ENCODE measurements at places on chromosomes 2 and 18.

DNA sequence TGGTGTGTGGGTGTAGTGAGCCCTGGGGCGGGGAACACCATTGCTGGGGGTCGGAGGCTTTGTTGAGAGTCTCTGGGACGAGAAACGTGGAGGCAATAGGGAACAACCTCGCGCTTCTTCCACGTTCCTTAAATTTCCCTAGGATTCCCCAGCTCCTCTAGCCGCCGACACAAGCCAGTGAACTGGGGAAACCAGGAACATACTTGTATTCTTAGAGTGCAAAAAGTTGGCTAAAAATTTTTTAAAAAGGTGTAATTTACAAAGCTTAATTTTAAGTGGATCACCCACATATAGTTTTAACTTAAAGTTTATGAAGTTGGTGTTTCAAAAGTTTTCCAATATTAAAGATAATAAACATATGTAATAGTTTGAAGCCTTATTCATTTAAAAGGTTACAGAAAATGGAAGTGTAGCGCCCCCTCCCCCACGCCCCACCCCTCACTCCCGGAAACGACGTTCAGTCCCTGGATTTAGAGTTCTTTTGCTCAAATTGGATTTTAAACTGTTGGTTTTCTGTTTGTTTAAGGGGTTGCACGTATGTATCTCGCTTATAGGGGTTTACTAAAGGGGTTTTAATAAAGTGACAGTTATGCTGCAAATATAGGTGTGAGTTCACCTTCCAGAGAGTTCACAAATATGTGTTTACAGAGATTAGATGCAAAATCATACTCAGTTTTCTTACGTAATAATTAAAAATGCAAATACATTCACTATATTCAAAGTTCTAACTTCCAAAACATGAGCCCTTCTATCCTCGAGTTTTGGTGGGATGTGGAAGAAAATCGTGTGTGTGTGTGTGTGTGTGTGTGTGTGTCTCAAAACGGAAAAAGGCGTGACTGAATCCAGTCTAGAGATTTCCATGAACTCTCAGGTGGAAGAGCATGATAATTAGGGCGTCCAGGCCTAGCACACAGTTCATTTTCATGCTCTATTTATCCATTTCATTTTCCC is 872 bp downstream of the DSG2 start:
- no peak for DNase-seq

DNA sequence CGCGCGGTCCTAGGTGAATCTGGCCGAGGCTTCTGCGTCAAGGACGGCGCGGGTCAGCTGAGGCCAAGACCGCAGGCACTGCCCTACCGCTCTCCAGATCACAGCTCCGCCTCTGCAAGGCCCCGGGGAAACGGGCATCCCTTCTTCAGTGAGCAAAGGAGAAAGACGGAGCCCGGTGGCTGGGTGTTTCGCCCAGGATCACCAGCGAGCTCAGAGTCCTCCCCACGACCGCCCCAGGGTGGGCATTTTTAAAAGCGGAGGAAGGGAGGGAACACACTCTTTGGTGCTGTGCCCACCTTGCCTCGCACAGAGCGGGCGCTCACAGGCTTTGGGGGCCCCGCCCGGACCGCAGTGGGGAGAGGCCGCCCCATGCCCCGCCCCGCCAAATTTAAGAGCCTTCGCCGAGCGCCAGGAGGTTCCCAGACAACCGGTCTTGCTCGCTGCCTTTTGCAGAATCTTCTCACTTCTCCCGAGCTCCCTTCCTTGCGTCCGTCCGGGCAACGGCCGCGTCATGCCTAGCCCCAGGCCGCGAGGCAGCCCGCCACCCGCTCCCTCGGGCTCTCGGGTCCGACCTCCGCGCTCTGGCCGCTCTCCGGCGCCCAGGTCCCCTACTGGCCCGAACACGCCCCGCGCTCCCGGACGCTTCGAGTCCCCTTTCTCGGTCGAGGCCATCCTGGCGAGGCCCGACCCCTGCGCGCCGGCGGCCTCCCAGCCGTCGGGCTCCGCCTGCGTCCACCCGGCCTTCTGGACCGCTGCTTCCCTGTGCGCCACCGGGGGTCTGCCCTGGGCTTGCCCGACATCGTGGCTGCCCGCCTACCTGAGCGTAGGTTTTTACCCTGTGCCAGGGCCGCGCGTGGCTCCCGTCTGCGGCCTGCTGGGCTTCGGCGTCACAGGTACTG is at the start of gene NOTO:
Gene NOTO, plus strand, starts transcription at position 419 of the 899 bp plus-strand sequence. Its CDS starts 93 bp downstream, at position 512.
- DNase-seq, result no peak

GRCh38 chr2:66434679-66435548 is at the start of gene MEIS1:
MEIS1 (plus strand) TSS chr2:66435125; CDS start chr2:66435857, 732 bp downstream.
- DNase-seq, result peak; percentile 86

DNA sequence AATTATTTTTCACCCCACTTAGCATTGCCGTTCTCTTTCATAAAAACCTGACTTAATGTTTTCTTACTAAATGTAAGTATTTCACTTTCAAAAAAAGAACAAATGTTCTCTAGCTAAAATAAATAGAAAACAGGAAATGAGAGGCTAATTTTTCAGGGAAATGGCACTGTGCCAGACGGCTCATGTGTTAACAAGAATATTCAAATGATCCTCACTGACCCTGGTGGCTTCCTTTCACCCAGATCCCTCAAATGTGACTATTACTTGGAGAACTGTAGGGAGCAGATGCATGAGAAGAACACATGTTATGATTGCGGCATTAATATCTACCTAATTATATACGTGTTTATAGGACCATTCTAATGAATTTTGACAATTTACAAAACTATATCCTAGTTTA is 827.7 kb downstream of the SOCS6 start:
- no peak for DNase-seq

DNA sequence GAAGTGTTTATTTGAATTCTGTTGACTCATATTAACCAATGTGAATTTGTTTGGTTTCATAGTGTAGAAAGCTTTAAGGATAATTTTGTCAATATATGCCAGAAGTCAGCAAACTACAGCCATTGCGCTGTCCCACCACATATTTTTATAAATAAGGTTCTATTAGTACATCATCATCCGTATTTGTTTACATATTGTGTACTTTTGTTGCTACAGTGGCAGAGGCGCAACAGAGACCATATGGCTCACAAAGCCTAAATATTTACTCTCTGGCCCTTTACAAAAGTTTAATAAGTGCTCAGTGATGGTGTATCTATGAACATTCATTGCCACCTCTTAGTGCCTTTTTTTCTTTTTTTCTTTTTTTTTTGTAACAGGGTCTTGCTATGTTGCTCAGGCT is 6.4 kb downstream of the ERLEC1 start:
- no peak for DNase-seq

DNA sequence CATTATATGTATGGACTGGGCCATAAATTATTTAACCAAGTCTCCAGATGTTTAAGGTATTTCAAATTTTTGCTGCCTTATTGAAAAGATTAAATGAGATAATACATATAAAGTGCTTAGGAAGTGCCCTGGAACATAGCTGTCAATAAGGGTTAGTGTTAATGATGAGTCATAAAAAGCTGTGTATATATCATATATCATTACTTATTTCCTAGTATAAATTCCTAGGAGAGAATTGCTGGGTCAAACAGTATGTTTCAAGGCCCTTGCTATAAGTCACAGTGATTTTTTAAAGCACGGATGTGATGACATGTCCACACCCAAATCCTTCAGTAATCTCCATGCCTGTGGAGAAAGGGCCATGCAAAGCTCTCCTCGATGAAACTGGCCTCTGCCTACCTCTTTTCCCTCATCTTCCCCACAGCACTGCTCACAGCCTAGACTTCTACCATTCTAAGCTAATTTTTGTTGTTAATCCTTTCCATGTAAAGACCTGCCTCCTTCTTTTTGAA is 8.5 kb downstream of the ZNF2 start:
- DNase-seq, result no peak

DNA sequence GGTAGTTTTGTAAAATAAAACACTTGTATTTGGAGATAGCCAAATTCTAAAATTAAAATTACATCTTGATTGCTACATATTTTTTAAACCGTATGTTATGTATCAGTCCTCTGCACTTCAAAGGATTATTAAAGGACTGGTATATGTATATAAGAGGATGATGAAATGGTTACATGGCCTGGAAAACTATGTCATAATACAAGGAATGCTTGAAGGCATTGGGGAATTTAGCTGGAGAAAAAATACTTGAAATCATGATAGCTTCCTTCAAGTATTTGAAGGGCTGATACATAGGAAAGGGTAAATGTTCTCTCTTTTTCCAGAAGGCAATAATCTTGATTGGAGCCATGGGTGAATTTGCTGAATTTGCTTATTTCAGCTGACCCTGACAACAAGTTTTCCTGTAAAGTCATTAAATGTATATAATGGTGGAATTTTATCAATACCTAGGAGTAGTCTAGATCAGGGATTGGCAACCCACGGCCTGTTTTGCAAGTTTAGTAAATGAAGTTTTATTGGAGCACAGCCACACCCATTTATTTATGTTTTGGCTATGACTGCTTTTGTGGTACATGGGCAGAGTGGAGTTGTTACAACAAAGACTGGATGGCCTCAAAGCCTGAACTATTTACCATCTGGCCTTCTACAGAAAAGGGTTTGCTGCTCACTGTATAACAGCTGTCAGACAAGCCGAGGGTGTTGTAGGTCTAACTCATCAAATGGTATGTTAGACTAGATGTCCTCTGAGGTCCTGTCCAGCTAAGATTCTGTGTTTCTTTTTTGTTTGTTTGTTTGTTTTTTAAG is 34.4 kb downstream of the ACYP2 start:
- no peak for DNase-seq

DNA sequence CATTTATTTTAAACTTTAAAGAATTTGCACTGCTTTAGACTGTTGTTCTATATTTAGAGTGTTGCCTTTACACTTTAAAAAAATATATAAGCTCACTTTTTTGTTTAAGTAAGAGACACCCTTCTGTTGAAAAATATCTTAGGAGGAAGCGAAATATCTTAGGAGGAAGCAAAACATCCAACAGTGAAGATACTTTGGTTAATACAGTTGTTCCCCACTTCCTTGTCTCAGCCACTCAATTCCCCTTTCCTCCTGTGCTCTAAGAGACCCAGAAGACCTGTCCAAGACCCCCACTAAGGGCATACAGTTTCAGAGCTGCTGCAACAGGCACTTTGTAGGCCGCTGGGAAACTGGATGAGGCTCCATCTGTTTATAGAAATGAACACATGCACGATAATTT is 5.7 kb downstream of the SERPINB8 start:
- no peak for DNase-seq

DNA sequence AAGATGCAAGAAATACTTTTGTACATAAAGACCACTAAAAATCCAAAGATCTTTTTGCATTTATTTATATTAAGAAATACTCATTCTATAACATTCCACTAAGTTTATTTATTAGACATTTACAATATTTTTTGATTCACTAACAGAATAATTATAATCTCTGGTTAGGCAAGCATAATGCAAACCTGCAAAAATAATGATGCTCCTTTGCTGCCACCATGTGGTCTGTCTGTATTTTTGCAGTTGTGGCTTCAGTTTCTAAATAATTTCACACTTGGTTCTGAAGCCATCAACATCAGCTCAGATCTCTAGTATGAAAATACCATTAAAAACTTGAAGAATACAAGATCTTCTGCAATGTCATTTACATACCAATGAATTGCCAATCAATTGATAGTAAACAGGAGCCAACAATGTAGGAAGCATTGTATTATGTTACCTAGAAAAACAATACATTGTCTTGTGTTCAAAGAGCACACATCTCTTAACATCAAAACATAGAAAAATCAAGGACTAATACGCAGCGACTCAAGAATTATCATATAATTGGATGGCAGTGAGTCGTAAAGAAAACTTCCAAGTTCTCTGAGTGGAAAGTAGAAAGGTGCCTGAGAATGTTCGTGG is 28.8 kb upstream of the WDR75 start:
- DNase-seq, result no peak

GRCh38 chr2:7280790-7281189 is 363.6 kb downstream of the RNF144A start:
- no peak for DNase-seq

GRCh38 chr2:237752761-237753165 is 45.8 kb upstream of the RBM44 start:
- peak; percentile 26 for DNase-seq

- no peak for DNase-seq
Measured at GRCh38 chr18:8011361-8011760, 444.2 kb downstream of the PTPRM start.

DNA sequence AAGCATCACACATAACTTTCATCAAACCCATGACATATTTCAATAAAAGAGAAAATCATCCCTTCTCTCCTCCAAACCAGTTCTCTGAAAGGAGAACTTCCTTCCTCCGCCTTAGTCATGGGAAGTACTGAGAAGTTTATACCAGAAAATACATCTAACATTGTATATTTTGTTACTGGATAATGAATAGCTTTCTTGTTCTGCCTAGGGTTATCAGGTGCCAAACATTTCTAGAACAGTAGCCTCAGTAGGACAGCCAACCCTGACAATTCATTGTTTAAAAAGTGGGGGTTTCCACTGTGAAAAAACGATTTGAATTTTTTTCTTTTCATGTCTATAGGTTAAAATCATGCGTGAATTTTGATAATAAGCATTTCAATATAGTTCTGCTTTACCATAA is 16.0 kb upstream of the DAW1 start:
- DNase-seq, result no peak

DNA sequence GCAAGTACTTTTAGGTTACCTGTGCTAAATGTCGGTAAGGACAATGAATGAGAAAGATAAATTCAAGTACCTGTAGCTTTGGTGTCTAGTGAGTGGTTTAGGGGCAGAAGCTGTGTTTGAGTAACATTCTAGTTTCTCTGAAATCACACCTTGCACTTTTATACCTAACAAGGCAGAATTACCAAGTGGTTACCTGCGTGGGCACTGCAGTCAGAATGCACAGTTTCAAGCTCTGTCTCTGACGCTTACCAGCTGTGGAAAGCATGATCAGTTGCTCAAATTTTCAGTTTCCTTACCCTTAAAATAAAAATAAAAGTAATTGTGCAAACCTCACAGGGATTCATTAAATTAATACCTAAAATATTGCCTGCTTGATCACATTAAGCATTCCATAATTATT is 846.9 kb upstream of the VRK2 start:
- DNase-seq, result no peak

DNA sequence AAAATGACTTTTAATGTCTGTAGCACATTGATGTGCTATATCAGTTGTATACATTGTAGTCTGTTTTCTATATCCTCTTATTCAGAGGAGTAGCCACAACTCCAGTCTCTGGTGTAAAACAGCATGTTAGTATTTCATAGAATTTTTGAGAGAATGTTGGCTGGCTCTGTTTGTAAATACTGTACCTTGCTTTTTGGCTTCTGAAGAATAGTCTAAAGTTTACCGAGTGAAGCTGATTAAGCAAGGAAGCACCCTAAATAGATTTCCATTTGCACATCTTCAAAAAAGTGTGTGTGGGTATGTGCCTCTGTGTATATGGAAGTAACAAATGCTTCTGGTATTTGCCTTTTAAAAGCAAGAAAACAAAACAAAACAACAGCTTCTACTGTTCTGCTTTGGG is 50.5 kb downstream of the MAP4K4 start:
- no peak for DNase-seq

GRCh38 chr2:49901202-49902065 is 747.1 kb upstream of the FSHR start:
- DNase-seq, result no peak

- no peak for DNase-seq
Measured at GRCh38 chr18:73945130-73945792, 202.4 kb downstream of the FBXO15 start.
